ENCODE measurements at places on chromosomes 4 and X.

DNA sequence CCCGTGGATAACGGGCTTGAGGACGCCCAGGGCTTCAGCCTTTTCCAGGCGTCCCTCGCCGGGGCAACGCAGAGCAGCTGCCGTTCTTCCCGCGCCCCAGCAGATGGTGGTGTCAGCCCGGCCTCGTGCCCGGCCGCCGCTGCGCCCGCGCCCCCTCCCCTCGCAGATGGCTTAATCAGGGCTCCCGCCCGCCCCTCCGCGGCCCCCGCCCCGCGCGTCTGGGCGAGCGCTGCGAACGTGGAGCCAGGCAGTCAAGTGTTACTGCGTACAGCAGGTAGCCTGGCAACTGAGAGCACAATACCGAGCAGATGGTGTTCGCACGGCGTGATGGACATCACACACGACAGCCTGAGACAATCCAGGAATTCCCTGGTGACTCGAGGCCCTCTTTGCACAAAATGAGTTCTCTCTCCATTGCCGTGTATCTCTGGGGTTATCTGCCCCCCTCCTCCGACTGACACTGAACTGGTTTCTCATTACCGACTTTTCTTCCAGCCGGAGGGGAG is 69.3 kb downstream of the MGST2 start:
- DNase-seq, result peak; percentile 54

- no peak for DNase-seq
These were observed 5.9 kb upstream of the HSD17B10 start for GRCh38 chrX:53440101-53440500.

GRCh38 chr4:188030401-188030800 is 34.8 kb downstream of the ZFP42 start:
- DNase-seq, result no peak

GRCh38 chr4:76892601-76893000 is 5.3 kb downstream of the SOWAHB start:
- DNase-seq, result no peak

DNA sequence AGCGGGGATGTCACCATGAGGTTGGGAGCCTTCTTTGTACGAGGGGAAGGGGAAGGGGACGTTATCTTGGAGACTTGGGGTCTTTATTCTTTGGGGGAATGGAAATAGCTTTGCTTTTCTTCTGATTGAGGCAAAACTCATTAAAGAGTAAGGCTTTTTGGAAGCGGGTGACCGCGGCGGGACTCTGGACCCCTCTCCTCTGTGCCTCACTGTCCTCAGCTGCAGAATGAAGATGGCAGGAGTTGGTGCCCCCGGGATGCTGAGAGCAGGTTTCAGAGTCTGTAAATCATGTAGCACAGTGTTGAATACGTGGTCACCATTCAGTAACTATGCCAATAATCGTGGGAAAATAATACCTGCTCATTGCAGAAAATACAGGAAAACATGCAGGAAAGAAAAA is 32.1 kb downstream of the HTT-AS start:
- no peak for DNase-seq

DNA sequence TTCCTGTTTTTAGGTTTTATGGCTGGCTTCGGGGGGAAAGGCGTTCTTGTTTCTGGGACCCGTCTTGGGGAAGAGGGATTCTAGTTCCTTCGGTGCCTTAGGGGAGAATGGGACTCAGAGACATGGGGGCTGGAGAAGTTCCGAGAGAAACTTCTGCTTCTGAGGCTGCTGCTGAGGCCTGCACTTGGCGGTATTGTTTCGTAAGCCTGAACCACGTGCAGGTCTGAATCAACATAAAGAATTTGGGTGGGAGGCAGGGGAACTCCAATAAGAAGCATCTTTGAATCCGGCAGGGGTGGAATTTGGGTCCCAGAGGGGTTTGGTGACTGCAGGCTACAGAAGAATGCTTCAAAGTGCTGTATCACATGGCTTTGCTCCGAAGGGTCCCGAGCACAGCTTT is 15.1 kb downstream of the XG start:
- no peak for DNase-seq

DNA sequence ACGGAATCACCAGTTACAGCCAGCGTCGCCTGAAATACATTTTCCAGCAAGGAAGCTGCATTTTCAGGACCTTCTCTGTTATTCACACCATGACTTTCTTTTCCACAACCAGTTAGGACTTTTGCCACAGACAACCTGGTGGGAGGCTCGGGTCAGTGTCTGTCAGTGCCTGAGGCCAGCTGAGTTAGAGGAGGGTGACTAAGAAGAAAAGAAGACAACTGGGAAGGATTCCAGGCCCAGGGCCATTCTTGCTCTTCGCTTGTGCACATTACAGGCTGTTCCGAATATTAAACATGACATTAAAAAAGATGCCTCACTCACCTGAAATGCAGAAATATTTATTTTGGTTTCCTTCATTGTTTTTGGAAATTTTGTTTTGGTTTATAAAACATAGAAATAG is 21.4 kb upstream of the CENPU start:
- DNase-seq, result no peak

- DNase-seq, result no peak
These were observed 108.4 kb upstream of the DIPK2B start for GRCh38 chrX:45309096-45309495.

DNA sequence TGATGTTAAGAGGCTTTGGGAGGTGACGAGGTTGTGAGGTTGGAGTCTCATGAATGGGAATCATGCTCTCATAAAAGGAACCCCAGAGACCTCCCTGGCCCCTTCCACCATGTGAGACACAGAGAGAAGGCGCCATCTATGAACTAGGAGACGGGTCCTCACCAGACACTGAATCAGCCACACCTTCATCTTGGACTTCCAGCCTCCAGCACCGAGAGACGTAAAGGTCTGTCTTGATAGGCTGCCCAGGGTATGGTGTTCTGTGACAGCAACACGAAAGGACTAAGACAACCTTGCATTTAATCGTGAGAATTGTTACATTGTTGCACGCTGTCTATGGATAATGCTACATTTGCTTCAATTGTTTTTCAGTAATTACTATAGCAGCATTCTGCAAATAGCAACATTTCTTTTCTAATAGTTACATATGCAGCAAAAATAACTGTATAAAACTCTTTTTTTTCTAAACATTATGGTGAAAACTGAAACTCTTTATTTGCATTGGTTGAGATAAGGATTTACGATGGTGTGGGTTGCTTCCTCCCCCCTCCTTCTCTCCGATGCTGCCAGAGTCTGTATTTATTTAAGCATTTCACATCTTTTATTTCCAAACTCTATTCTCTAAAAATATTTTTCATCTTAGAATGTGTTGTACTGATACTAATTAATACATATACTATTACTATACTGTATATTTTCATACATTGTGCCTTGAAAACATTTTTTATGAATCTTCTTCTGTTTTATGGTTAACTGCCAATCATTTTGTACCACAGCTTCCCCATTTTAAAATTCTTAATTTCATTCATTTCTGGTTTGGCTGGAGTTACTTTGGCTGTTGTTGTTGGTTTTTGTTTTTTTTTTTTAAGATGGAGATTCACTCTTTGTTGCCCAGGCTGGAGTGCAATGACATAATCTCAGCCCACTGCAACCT is 26.4 kb upstream of the AKAP17A start:
- DNase-seq, result no peak

GRCh38 chr4:125985856-125986255 is 671.1 kb downstream of the FAT4 start:
- DNase-seq, result no peak

DNA sequence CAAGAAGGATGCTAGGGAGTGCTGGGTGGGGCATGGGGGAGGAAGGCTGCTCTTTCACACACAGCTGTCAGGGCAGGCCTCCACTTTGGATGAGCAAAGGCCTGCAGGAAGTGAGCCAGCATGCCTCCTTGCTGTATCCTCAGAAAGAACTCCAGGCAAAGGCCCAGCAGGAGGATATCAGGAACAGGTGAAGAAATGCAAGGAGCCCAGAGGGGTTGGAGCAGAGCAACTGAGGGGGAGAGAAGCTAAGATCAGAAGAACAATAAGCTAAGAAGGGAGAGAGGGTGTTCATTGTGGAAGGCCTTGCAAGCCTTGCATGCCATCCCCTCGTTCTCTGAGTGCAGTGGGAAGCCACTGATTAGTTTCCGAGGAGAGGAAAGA is 115.1 kb downstream of the CAMK2D start:
- DNase-seq, result no peak

DNA sequence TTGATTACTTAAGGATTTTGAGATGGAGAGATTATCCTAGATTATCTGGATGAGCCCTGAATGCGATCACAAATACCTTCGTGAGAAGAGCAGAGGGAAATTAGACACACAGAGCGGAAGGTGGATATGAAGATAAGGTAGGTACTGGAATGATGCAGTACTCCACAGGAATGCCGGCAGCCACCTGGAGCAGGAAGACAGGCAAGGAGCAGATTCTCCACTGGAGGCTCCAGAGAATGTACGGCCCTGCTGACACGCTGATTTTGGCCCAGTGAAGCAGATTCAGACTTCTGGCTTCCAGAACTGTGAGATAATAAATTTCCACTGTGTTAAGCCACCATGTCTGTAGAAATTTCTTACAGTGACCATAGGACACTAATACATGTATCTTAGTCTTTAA is 79.4 kb upstream of the PITX2 start:
- no peak for DNase-seq

GRCh38 chrX:40109288-40110008 is 11.7 kb upstream of the BCOR start:
- DNase-seq, result no peak

DNA sequence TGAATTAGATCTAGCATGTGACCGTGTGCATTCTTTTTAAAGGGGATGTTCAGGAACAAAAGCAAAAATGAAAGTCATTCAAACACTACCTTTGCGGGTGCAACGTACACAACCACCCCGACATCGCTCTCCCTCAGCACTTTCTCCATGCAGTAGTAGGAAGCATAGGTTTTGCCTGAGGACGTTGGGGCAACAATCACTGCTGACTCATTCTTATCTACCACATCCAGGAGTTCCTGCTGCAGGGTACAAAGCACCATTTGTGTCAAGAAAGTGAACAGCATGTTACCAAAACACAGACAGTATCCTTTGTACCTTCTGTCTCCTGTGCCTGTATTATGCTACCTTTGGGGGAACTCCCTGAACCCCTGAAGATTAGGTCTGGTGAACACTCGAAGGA is 58.6 kb downstream of the DDX60L start:
- no peak for DNase-seq

DNA sequence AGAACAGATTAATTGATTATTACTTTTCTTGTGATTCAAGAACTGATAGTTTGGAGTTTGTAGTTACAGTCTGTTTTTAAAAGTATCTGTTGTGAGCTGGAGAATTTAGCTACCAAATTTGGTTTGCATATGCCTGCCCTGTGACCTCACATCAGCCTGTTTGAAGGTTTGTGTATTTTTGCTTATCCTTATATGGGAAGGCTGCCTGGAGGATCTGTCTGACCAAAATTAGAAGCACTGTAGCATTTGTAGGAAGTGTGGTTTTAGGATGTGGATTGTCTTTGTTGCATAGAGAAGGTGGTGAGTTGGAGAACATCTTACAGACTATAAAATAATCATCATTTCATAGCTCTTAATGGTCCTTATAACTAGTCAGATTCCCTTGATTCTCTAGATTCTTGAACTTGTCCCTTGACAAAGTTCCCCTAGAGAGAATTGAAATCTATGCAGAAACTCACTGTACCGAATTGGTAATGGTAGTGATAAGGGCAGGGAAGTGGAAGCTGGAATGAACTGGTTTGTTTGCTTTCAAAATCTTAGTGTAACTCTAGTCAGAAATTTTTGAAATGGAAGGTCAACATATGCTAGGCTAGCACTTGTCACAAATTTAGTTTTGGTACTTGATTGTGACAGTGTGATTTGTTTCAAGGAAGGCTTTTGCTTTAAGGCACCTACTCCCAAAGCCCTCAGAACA is 57.3 kb downstream of the SH3BGRL start:
- no peak for DNase-seq

DNA sequence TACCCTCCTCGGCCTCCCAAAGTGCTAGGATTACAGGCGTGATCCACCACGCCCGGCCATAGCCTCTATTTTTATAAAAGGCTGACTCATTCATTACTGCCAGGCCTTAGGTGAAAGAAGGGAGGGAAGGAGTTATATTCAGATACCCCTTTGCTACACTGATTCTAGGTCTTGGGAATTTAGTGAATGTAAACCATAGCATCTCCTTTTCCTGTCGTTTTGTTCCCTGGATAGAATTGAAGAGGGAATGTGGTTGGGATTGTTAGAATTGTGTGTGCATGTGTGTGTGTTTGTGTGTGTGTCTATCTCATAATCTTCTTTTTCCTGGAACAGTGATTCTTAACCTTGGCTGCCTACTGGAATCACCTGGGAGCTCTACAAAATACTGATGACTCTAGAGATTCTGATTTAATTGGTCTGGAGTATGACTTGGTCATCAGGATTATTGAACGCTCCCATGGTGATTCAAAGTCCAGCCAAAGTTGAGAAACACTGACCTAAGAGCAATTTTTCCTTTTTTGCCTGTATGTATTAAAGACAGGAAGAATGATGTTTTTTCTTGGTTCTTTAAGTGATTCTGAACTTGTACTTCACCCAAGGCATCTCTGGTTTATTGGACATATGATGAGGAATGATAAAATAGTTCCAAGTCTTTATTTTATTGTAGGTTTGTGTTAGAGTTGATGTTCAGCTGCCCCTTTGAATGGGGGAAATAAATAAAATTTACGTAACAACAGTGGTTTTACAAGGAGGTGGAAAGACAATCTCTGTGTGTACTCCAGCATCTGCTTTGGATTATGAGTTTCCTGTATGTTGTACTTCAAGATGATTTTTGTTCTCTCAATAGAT is 37.0 kb downstream of the NAP1L5 start:
- DNase-seq, result no peak

All from activated T-cell treated with anti-CD3 and anti-CD28 coated beads, Interleukin-2, amount 50 U/mL, for 4 hours (primary cell).